ENCODE measurements at places on chromosomes 3 and 15.

DNA sequence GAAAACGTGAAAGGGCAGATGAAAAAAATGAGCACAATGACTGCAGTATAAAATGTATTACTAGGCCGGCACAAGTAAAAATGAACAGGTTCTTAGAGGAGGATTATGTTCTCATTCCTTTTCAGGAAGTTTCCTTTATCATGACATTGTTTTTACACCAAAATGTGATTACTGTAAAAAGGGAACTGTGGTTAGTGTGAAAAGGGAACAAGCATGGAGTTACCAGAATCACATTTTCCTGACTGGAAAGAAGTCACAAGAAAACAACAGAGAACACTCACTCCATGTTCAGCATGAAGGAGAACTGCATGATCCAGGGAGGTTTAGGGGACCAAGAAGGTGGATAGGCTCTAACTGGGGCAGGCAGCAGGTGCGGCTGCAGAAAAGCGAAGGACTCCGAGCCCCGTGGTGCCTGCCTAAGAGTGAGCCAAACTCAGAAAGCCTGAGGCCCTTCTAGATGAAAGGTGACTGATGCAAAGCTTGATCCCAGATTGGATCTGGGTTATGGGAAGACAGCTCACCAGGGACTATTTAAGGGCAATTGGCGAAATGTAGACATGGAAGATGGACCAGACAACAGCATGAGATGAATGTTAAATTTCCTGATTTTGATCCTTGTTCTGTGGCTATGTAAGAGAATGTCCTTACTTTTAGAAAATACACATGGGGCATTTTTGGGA lies 77.3 kb downstream of the CCR1 start:
- peak; percentile 90 for DNase-seq

- no peak for DNase-seq
Measured at GRCh38 chr3:170323331-170323730, 34.2 kb upstream of the SKIL start.

DNA sequence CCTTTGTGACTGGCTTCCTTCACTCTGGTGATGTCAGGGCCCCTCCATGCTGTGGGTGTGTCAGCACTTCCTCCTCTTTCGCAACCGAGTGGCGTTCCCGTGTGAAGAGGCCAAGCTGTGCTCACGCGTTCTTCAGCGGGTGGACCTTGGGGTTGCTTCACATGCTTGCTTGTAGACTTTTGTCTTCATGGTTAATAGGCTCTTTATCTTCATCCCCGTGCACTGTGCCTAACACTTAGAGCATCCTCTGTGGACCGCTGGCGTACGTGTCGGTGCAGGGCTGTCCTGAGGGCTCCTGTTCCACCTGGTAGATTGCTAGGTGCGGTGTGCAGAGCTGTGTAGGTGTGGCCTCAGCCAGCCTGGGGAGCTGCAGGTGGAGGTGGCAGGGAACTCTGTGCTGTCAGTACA lies 182.3 kb downstream of the OR4M2 start:
- DNase-seq: peak; percentile 89

DNA sequence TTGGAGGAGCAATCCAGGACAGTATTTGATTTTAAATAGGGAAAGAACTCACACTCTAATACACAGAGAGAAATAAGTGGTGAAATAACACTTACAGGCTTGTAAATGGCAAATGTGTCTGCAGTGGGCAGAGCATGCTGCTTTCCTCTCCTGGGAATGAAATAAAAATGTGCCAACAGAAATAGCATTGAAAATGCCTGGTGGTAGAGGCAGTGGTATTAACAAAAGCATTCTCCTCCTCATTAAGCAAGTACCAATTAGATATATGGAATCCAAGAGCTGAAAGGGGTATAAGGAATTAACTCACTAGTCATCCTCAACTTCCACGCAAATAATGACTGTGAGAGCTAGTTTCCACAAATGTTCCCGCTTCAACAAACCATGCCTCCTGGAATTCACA lies 364.1 kb upstream of the KCNMB2 start:
- no peak for DNase-seq

- no peak for DNase-seq
Measured at GRCh38 chr3:135448520-135448919, 517.0 kb upstream of the PPP2R3A start.

- no peak for DNase-seq
Measured at GRCh38 chr15:71570736-71571135, 239.6 kb upstream of the NR2E3 start.

GRCh38 chr3:128285967-128286321 lies 132.7 kb downstream of the EEFSEC start:
- DNase-seq: no peak

- DNase-seq: no peak
Measured at GRCh38 chr15:75869446-75869845, 26.2 kb downstream of the UBE2Q2 start.

- no peak for DNase-seq
Measured at GRCh38 chr3:59654123-59654479, 604.3 kb upstream of the CFAP20DC start.

GRCh38 chr15:91268510-91268909 lies 168.5 kb downstream of the SV2B start:
- peak; percentile 22 for DNase-seq

- DNase-seq: no peak
Measured at GRCh38 chr15:90006217-90007075, 5.3 kb downstream of the ZNF710 start.

GRCh38 chr3:119146578-119147375 lies 812 bp downstream of the TEX55 start:
- DNase-seq: no peak

- no peak for DNase-seq
Measured at GRCh38 chr15:77632534-77633133, at the start of gene LINGO1. TSS of gene LINGO1 (minus strand) at chr15:77632912. CDS start at chr15:77632315, 597 bp downstream.

GRCh38 chr3:99645277-99646106 lies 7.1 kb downstream of the COL8A1 start:
- no peak for DNase-seq

- DNase-seq: peak; percentile 44
Measured at GRCh38 chr3:72976281-72976741, 20.3 kb upstream of the PPP4R2 start.
